ENCODE measurements at places on chromosomes 4 and X. TPM values are rescaled to one million over a fixed set of nuclear protein-coding genes. Genes with fewer than 3 reads are reported as not detected.

GRCh38 chrX:68851082-68851481 lies 22.3 kb downstream of the EFNB1 start:
- H3K36me3 ChIP-seq: no peaks in the 10 kb centered on the region
- H3K4me3 ChIP-seq: no peak overlapping the region
- H3K27me3 ChIP-seq: no peaks in the 10 kb centered on the region
- H3K4me1 ChIP-seq: no peaks in the 10 kb centered on the region

DNA sequence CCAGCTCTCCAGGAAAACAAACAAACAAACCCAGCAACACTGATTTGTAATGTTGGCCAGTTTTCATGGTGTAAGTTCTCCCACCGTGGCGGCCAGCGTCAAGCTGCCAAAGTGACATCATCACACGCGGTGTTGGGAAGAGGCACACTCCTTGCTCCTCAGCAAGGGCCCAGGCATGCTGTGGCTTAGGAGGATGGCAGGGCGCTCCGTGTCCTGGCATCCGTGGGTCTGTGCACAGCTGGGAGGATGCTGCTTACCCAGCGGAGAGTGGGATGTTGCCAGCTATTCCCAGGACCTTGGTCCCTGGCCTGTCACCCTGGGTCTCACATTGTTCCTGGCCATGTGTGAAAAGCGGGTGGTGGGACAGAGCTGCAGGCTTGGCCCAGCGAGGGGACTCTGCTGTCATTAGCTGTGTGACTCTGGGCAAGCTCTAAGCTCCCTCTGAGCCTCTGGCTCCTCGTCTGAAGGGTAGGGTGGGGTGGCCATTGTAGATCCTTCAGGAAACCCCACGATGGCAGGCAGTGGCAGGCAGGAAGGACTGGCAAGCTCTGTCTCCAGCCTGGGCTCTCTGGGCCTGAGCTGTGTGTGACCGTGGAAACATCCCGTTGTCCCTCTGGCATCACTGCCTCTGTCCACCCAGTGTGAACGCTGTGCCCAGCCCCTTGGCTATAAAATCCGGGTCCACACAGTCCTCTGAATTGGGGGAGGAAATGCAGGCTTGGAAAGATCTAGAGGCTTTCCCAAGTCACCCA lies 10.8 kb downstream of the PSAPL1 start:
- no peak for DNase-seq
- no peaks in the 10 kb centered on the region for H3K4me1 ChIP-seq
- no peak overlapping the region for H3K4me3 ChIP-seq
- H3K36me3 ChIP-seq: no peaks in the 10 kb centered on the region
- H3K27ac ChIP-seq: no peak overlapping the region

- H3K27me3 ChIP-seq: no peaks in the 10 kb centered on the region
- H3K4me1 ChIP-seq: no peaks in the 10 kb centered on the region
- H3K36me3 ChIP-seq: no peaks in the 10 kb centered on the region
- no peak overlapping the region for H3K27ac ChIP-seq
- H3K4me3 ChIP-seq: no peak overlapping the region
- no peak for DNase-seq
Measured at GRCh38 chrX:132924426-132924825, 34.0 kb downstream of the HS6ST2 start.

DNA sequence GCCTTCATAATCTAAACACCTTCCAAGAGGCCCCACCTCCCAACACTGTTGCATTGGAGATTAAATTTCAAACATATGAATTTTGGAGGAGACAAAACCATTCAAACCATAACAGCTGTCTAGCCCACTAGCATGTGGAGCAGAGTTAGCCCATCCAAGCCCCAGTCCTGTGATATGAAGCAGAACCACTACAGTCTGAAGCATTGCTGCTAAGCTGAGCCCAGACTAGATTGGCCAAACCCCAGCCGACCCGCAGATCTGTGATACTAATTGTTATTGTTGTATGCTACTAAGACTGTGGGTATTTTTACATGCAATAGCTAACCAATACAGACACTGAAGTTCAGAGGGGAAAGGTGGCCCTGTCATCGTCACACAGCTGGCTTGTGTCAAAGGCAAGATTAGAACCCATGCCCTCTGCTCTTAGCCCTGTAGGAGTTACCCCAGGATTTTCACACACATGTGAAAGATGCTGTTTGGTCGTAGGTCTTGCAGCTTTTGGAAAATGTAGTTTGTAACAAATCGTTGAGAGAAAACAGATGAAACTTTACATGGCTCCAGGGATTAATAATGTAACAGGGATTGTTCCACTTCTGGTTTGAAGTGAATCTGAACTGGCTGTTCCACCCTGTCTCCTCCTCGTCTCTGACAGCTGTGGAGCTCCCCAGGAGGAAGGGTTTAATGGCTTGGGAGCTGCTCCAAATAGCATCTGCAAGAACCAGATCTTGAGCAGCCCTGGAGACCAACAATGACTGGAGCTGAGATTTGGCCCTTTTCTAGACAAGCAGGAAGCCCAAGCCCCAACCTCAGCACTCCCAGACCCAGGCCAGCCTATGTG lies 517.5 kb downstream of the MID1IP1 start:
- no peak overlapping the region for H3K27ac ChIP-seq
- H3K36me3 ChIP-seq: no peaks in the 10 kb centered on the region
- DNase-seq: no peak

DNA sequence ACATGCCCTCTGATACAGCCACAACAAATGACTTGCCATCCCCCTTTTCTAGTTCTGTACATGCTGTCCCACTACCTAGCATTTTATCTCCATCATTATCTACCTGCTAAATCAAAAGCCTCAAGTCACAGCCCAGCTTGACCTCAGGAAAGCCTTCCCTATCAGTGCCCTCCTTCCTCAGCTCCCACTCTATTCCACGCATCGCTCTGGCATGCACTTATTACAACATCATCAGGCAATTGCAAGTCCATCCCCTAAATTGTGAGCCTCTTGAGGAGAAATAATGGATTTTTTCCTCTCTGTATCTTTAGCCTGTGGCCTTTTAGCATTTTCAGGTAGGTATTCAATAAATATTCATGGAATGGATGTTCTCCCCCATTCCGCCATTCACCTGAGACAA lies 5.7 kb downstream of the ARL13A start:
- no peak for DNase-seq
- no peaks in the 10 kb centered on the region for H3K36me3 ChIP-seq
- H3K27me3 ChIP-seq: no peaks in the 10 kb centered on the region

DNA sequence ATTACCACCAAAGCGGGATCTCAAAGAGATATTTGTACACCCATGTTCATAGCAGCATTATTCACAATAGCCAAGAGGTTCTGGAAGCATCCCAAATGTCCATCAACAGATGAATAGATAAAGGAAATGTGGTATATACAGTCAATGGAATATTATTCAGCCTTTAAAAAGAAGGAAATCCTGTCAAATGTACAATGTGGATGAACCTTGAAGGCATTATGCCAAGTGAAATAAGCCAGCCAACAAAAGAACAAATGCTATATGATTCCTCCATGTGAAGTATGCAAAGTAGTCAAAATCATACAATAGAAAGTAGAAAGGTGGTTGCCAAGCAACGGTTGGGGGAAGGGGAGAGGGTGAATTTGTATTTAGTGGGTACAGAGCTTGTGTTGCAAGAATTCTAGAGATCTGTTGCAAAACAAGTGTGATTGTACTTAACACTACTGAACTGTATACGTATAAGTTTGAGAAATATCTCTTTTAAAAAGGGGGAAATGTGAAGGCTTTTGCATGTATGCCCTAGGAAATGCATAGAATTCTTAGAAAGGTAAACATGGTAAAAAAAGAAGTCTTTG lies 5.0 kb upstream of the ZRSR2 start:
- no peaks in the 10 kb centered on the region for H3K27me3 ChIP-seq
- H3K27ac ChIP-seq: no peak overlapping the region
- no peak for DNase-seq
- H3K36me3 ChIP-seq: peaks cover 5% of the 10 kb centered on the region
- no peak overlapping the region for H3K4me3 ChIP-seq
- H3K4me1 ChIP-seq: peaks cover 2% of the 10 kb centered on the region

GRCh38 chrX:20517565-20517964 lies 250.9 kb upstream of the RPS6KA3 start:
- no peaks in the 10 kb centered on the region for H3K36me3 ChIP-seq
- H3K4me3 ChIP-seq: no peak overlapping the region
- H3K27me3 ChIP-seq: no peaks in the 10 kb centered on the region
- H3K27ac ChIP-seq: no peak overlapping the region

DNA sequence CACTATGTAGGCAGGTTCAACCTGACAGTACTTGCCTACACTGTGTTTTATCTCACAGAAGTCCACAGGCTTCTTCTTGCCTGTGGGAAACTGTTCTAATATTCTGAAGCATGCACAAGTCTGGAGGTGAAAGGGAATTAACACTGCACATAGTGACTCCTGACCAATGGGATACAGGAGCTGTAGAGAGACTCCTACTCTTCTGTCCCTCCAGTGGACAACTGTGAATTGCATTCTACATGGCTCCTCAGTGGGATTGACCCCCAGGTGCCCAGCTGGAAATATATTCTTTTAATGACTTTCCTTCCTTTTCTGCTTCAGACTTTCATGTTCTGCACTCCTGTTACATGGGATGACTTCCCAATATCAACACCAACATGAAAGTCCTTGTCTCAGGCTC lies 8.2 kb upstream of the YIPF6 start:
- no peaks in the 10 kb centered on the region for H3K4me1 ChIP-seq
- no peaks in the 10 kb centered on the region for H3K36me3 ChIP-seq
- DNase-seq: no peak
- no peak overlapping the region for H3K4me3 ChIP-seq
- no peaks in the 10 kb centered on the region for H3K27me3 ChIP-seq

GRCh38 chr4:168857546-168858314 lies 152.3 kb downstream of the CBR4 start:
- no peaks in the 10 kb centered on the region for H3K36me3 ChIP-seq
- no peaks in the 10 kb centered on the region for H3K27me3 ChIP-seq
- peaks cover 6% of the 10 kb centered on the region for H3K4me1 ChIP-seq
- no peak for DNase-seq
- H3K27ac ChIP-seq: no peak overlapping the region

- peaks cover 13% of the 10 kb centered on the region for H3K4me1 ChIP-seq
- H3K27ac ChIP-seq: peak within 1 kb of the TSS; percentile 71
- DNase-seq: peak; percentile 55
- H3K36me3 ChIP-seq: peaks cover 1% of the 10 kb centered on the region
- peak within 1 kb of the TSS; percentile 81 for H3K4me3 ChIP-seq
- H3K27me3 ChIP-seq: no peaks in the 10 kb centered on the region
Measured at GRCh38 chr4:88378691-88379559, at the start of gene HERC6. HERC6 (plus strand) TSS chr4:88378852; CDS start chr4:88378922, 70 bp downstream.

- H3K27ac ChIP-seq: no peak overlapping the region
- DNase-seq: no peak
- H3K36me3 ChIP-seq: no peaks in the 10 kb centered on the region
- H3K27me3 ChIP-seq: no peaks in the 10 kb centered on the region
Measured at GRCh38 chrX:50093625-50094024, 107.2 kb downstream of the AKAP4 start.

Gene GPC3
- 0.92 TPM for total RNA-seq

Gene GPR119
- total RNA-seq: not detected

Gene GPR78
- total RNA-seq: not detected
